CD14-positive monocyte (primary cell): ENCODE measurements at places on chromosomes 1 and 21.

GRCh38 chr21:41059871-41060270 is 108.1 kb upstream of the BACE2 start:
- H3K27ac ChIP-seq = no peak overlapping the region
- no peak for DNase-seq
- H3K36me3 ChIP-seq = no peaks in the 10 kb centered on the region
- no peaks in the 10 kb centered on the region for H3K27me3 ChIP-seq
- no peaks in the 10 kb centered on the region for H3K4me1 ChIP-seq

DNA sequence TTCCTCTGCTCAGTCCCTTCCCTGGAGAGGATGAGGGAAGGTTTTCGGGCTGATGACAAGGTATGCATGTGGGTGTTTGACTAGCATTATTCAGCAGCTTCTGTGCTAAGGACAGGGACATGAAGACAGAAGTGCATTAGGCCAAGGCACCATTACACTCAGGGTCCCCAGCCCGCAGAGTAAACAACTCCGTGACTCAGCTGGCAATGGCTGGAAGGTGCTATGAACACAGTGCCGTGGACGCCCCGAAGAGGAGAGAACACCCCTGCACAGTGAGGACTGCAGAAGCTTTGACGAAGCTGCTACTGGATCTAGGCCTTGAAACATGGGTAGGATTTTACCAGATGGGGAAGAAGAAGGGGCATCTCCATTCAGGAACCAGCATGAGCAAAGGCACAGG is 13.7 kb upstream of the EPS8L3 start:
- no peak overlapping the region for H3K4me3 ChIP-seq
- no peaks in the 10 kb centered on the region for H3K36me3 ChIP-seq
- no peak for DNase-seq
- H3K4me1 ChIP-seq = no peaks in the 10 kb centered on the region
- H3K27ac ChIP-seq = no peak overlapping the region
- no peaks in the 10 kb centered on the region for H3K27me3 ChIP-seq

- H3K4me1 ChIP-seq = peaks cover 77% of the 10 kb centered on the region
- DNase-seq = peak; percentile 88
- no peaks in the 10 kb centered on the region for H3K27me3 ChIP-seq
- peak overlapping the region; percentile 94 for H3K27ac ChIP-seq
- H3K4me3 ChIP-seq = peak overlapping the region; percentile 34
- H3K36me3 ChIP-seq = no peaks in the 10 kb centered on the region
Observed at GRCh38 chr1:116377541-116378529, 4.8 kb downstream of the ATP1A1 start.

- DNase-seq = peak; percentile 52
- H3K4me3 ChIP-seq = no peak overlapping the region
- H3K27ac ChIP-seq = peak overlapping the region; percentile 59
- peaks cover 13% of the 10 kb centered on the region for H3K4me1 ChIP-seq
- H3K36me3 ChIP-seq = no peaks in the 10 kb centered on the region
- no peaks in the 10 kb centered on the region for H3K27me3 ChIP-seq
Observed at GRCh38 chr1:43329995-43330751, 7.4 kb upstream of the MPL start.

- no peaks in the 10 kb centered on the region for H3K27me3 ChIP-seq
- no peak for DNase-seq
- H3K4me3 ChIP-seq = no peak overlapping the region
- no peak overlapping the region for H3K27ac ChIP-seq
- no peaks in the 10 kb centered on the region for H3K4me1 ChIP-seq
Observed at GRCh38 chr1:74356493-74356892, 121.3 kb downstream of the TNNI3K start.

GRCh38 chr1:18182398-18183160 is 75.0 kb downstream of the IGSF21 start:
- peak; percentile 28 for DNase-seq
- H3K27ac ChIP-seq = no peak overlapping the region
- H3K36me3 ChIP-seq = no peaks in the 10 kb centered on the region
- H3K4me3 ChIP-seq = no peak overlapping the region

DNA sequence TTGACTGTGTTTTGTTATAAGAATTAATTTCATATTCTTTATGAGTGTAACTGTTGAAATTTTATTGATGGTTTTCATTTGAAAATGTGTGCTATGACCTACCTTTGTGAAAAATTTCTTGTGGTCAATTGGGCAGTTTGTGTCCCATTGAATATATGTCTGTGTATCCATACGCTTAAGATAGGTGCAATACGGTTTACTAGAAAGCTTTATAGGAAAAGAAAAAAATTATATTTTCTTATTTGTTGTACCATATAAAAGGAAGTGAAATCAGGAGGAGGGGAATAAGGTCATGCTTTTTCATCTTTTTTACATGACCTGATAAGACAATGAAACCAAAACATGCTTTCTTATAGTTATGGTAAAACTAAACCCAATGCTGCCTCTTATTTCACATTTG is 807.7 kb downstream of the USP25 start:
- H3K27ac ChIP-seq = no peak overlapping the region
- DNase-seq = no peak
- no peaks in the 10 kb centered on the region for H3K27me3 ChIP-seq
- H3K36me3 ChIP-seq = no peaks in the 10 kb centered on the region
- H3K4me1 ChIP-seq = no peaks in the 10 kb centered on the region
- H3K4me3 ChIP-seq = no peak overlapping the region

GRCh38 chr21:33754481-33754880 is 112.2 kb downstream of the ITSN1 start:
- no peak overlapping the region for H3K4me3 ChIP-seq
- H3K4me1 ChIP-seq = no peaks in the 10 kb centered on the region
- no peaks in the 10 kb centered on the region for H3K27me3 ChIP-seq
- DNase-seq = no peak
- no peak overlapping the region for H3K27ac ChIP-seq

GRCh38 chr1:243786531-243786930 is 63.5 kb downstream of the AKT3 start:
- DNase-seq = no peak
- no peaks in the 10 kb centered on the region for H3K36me3 ChIP-seq
- H3K27ac ChIP-seq = no peak overlapping the region
- no peak overlapping the region for H3K4me3 ChIP-seq
- H3K27me3 ChIP-seq = no peaks in the 10 kb centered on the region

DNA sequence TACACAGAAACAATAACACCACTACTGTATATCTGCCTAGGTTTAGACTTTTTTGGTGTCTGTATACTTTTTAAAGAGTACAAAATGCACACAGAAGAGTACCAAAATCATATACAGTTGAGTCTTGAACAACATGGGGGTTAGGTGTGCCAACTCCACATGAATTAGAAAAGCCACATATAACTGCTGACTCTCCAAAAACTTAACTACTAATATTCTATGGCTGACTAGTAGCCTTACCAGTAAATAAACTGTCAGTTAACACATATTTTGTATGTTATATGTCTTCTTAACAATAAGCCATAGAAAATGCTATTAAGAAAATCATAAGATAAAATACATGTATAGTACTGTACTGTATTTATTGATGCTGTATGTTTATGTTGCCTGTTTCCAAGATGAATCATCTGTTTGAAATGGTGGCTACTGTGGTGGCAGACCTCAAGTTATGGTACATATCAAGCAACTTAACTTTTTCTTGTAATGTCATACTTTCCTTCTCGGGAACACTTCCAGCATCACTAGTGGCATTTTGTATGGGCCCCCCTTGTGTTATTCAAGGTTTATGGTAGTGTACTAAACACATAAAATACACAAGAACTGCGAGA is 71.2 kb downstream of the LHX4 start:
- H3K4me3 ChIP-seq = no peak overlapping the region
- DNase-seq = no peak
- no peak overlapping the region for H3K27ac ChIP-seq
- no peaks in the 10 kb centered on the region for H3K4me1 ChIP-seq
- no peaks in the 10 kb centered on the region for H3K27me3 ChIP-seq

DNA sequence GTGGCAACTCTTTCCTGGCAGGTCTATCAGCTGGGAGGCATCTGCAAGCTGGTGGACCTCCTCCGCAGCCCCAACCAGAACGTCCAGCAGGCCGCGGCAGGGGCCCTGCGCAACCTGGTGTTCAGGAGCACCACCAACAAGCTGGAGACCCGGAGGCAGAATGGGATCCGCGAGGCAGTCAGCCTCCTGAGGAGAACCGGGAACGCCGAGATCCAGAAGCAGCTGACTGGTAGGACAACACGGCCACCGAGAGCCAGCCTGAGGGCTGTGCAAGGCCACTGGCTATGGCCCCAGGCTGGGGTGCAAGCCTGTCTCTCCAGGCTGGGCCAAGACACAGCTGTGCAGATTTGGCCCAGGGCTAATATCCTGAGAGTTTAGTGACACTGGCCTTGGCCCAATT is 34.2 kb downstream of the PKP1 start:
- H3K27ac ChIP-seq = no peak overlapping the region
- DNase-seq = no peak
- H3K36me3 ChIP-seq = no peaks in the 10 kb centered on the region

DNA sequence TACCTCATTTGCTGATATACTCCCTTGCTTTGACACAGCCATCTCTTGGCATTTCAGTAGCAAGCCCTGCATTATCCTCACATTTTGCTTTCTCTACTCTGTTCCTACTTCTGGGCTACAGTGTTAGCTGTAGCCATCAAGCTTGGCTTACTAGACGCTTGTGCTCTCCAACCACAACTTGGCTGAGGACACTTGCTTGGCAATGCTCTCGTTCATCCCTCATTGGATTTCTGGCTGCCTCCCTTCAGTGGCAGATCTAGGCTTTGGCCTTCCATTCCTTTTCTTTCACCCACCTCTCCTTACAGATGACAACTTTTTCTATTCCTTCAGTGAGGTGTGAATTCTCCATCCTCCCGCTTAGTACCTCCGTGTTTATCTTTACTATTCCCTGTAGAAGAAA is 428.7 kb upstream of the LRRC7 start:
- no peak overlapping the region for H3K27ac ChIP-seq
- no peaks in the 10 kb centered on the region for H3K4me1 ChIP-seq
- H3K27me3 ChIP-seq = no peaks in the 10 kb centered on the region
- H3K36me3 ChIP-seq = no peaks in the 10 kb centered on the region

- DNase-seq = peak; percentile 45
- no peak overlapping the region for H3K27ac ChIP-seq
- H3K4me3 ChIP-seq = no peak overlapping the region
Observed at GRCh38 chr1:30760596-30761324, 3.2 kb upstream of the LAPTM5 start.

GRCh38 chr1:175089136-175089718 is 21.6 kb downstream of the TNN start:
- no peak for DNase-seq
- H3K27me3 ChIP-seq = no peaks in the 10 kb centered on the region
- no peak overlapping the region for H3K27ac ChIP-seq
- no peaks in the 10 kb centered on the region for H3K36me3 ChIP-seq

GRCh38 chr1:157691285-157691920 is 9.2 kb downstream of the FCRL3 start:
- H3K4me1 ChIP-seq = no peaks in the 10 kb centered on the region
- no peak overlapping the region for H3K4me3 ChIP-seq
- DNase-seq = peak; percentile 14
- peaks cover 25% of the 10 kb centered on the region for H3K27me3 ChIP-seq
- no peak overlapping the region for H3K27ac ChIP-seq

GRCh38 chr1:226949401-226949800 is 9.3 kb downstream of the COQ8A start:
- H3K36me3 ChIP-seq = peaks cover 10% of the 10 kb centered on the region
- no peak for DNase-seq
- no peak overlapping the region for H3K27ac ChIP-seq
- no peak overlapping the region for H3K4me3 ChIP-seq
- peaks cover 17% of the 10 kb centered on the region for H3K4me1 ChIP-seq

- no peaks in the 10 kb centered on the region for H3K36me3 ChIP-seq
- no peak for DNase-seq
- H3K4me1 ChIP-seq = no peaks in the 10 kb centered on the region
- no peak overlapping the region for H3K4me3 ChIP-seq
Observed at GRCh38 chr1:162292422-162292849, 84.2 kb downstream of the SPATA46 start.

- no peak overlapping the region for H3K4me3 ChIP-seq
- H3K36me3 ChIP-seq = no peaks in the 10 kb centered on the region
- H3K27ac ChIP-seq = no peak overlapping the region
- H3K27me3 ChIP-seq = no peaks in the 10 kb centered on the region
Observed at GRCh38 chr1:211548321-211549091, 30.5 kb downstream of the SLC30A1 start.

- peaks cover 66% of the 10 kb centered on the region for H3K4me1 ChIP-seq
- H3K36me3 ChIP-seq = no peaks in the 10 kb centered on the region
- H3K4me3 ChIP-seq = no peak overlapping the region
- DNase-seq = no peak
Observed at GRCh38 chr1:226656201-226656600, 82.9 kb downstream of the ITPKB start.

DNA sequence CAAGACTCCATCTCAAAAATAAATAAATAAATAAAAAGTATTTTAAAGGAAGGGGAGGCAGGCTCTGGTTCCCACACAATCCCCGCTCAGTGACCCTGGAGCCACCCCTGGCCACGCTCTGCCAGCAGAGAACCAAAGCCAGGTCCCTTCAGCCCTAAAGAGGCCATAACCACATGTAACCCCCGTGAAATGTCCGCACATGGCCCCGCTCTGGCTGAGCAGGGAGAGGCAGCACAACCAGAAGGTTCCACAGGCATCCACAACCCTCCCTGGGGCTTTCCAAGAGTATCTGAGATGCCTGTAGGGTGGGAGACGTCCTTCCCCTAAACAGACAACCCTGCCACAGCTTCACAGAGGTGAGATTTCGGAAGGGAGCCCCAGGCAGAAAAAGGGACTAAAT is 1.4 kb upstream of the ARF1 start:
- peaks cover 38% of the 10 kb centered on the region for H3K4me1 ChIP-seq
- DNase-seq = no peak
- no peak overlapping the region for H3K4me3 ChIP-seq
- H3K27me3 ChIP-seq = no peaks in the 10 kb centered on the region
- no peaks in the 10 kb centered on the region for H3K36me3 ChIP-seq

GRCh38 chr1:96722161-96722922 is 758 bp downstream of the PTBP2 start:
- H3K36me3 ChIP-seq = no peaks in the 10 kb centered on the region
- H3K4me3 ChIP-seq = peak overlapping the region; percentile 98

DNA sequence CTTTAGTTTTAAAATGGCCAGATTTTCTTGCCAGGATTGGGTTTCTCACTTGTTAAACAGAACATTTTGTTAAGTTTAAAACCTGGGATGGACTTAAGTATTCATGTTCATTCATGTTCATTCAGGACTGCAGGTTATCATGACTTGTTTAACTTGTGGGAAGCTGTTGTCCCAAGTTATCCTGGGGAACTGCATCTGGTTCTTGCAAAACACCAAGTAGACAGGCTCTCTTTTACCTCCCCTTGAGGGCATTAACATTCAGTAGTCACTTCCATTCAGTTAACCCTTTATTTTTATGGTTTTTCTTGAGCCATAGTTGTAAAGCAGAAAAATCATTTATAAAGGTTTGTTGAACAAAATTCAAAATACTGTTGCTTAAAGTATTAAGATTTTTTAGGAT is 8.1 kb downstream of the SOD1 start:
- no peak overlapping the region for H3K4me3 ChIP-seq
- H3K4me1 ChIP-seq = peaks cover 11% of the 10 kb centered on the region
- no peak for DNase-seq
- H3K27me3 ChIP-seq = no peaks in the 10 kb centered on the region
- H3K27ac ChIP-seq = peak overlapping the region; percentile 42
